Kasumi-1 (cell line): ENCODE measurements at places on chromosomes 2 and 18.
A peak's percentile ranks its signal among the peaks of the same experiment; 100 is the strongest.

DNA sequence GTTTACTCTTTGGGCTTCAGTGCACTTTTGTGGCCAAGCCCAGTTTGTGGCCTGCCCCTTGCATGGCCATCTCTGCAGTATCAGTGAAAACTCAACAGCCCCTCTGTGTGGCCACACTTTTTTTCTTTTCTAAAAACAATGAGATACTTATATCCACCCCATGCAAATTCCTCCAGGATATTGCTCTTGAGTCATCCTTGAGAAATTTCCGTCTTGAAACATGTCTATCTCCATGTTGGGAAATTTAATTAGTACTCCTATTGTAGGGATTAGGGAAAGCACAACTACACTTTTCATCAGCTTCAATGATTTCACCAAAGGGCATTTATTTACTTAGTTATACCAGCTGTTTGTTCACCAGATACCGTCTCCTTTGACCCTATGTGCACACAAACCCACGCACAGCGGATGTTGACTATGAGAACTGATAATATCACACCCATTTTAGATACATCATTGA lies 993.1 kb downstream of the TSN start:
- DNase-seq: no peak

DNA sequence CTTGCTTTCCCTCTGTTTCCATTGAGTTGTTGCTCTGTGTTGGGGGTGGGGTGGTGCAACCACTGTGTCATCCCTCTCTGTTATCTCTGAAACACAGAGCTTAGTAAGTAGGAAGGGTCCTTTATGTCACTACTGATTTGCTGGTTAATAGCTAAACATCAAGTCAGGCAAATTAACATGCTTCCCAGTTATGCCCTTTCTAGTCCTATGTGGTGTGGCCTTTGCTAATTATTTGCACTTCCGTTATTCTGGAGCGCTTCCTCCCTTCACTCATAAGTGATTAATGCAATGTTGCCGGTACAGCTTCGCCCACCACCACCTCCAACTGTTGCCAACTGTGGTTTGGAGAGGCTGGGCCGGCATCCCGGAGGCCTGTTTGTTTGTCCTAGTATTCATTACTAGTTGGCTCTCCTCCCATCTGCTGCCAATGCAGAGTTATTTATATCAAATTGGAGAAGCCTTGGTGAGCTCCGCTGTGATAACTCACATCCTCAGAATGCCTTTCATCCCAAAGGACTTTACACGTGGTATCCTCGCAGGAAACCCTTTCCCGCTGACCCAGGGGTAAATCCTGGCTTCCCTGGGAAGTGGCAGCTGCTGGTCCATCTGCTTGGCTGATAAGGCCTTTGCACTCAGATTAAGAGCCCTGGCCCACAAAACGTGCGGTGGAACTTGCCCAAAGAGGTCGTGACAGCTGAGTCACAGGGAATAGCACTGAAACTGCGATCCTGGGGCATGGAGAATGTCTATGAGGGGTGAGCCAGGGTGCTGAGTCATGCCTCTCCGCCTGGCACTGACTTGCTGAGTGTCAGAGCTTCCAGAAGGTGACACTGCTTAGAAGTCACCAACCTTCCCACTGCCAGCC lies 72.0 kb upstream of the ZCCHC2 start:
- no peak for DNase-seq

- DNase-seq: peak; percentile 20
These were observed 380.4 kb upstream of the POU3F3 start for GRCh38 chr2:104473546-104473945.

GRCh38 chr2:237432484-237433092 lies 18.6 kb upstream of the COL6A3 start:
- DNase-seq: no peak

GRCh38 chr2:235675678-235676535 lies 182.1 kb downstream of the AGAP1 start:
- DNase-seq: no peak
